ENCODE measurements at places on chromosomes 3 and 15.

DNA sequence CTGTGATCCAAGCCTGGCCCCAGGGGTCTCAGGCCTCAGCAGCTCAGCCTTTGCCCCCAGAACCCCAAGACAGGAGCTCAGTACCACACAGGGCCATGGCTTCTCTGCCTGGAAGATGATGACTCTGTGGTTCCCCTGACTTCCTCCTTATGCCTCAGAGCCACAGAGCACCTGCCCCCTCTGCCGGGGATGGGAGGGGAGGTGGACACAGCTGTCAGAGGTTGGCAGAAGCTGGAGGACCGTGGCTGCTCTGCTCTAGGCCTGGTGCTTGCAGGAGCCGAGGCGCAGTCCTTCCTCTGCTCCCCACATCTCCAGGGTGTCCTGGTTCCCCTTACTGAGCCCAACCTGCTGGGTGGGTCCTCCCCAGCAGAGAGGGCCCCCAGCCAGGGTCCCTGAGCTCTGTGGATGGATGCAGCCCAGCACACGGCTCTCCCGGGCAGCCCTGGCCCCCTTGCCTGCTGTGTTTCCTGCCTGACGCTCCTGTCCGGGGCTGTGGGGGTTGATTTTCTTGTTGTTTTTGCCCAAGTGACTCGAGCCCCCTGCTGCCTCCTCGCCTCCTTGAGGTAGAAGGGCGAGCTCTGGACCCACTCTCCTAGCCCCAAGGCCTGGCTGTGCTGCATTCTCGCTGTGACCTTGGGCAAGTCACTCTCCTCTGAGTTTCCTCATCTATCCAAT is 36.6 kb downstream of the PSTPIP1 start:
- DNase-seq, result no peak

GRCh38 chr3:123344175-123344906 is 104.5 kb downstream of the ADCY5 start:
- DNase-seq, result no peak

DNA sequence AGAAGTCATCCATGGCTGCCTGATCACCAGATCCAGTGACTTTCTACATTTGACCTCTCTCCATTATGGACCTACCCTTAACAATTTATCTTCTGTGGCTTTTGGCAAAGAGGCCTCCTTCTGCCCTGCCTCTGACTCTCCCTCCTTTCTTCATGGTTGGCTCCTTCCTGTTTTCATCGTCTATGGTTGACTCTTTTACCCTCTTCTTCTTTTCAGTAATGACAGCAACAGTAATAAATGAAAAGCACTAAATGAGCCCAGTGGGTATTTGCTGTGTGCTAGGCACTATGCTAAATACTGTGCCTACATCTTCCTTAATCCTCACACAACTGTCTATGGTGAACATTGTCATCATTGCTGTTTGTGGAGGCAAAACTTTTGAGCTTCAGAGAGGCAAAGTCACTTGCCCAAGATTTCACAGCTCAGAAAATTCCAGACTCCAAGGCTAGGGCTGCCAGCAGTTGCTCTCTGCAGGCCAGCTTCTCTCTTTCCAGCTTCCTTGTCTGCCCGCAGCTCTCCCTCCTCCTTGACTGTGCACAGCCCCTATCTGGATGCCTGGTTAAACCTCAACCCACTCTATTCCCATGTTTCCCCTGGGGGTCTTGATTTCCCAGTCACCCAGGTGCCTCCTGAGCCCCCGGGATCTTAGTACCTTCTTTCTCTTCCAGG is 24.6 kb downstream of the ITPR1 start:
- DNase-seq, result no peak

DNA sequence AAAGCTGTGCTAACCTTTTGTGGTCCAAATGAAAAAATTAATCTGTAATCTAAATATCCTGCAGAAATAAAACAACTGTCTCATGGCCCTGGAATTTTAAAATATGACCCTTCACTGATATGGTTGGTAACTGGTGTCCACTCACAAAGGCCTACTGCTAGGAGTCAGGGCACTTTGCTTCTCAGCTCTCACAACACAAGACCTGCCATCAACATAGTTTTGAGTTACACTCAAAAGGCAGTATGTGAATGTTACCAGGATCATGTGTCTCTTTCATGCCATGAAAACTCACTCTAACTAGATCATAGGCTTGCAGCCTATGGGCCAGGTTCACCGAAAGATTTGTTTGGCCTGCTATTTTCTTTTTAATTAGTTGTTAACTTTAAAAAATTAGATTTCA is 10.0 kb upstream of the MLF1 start:
- DNase-seq, result no peak

DNA sequence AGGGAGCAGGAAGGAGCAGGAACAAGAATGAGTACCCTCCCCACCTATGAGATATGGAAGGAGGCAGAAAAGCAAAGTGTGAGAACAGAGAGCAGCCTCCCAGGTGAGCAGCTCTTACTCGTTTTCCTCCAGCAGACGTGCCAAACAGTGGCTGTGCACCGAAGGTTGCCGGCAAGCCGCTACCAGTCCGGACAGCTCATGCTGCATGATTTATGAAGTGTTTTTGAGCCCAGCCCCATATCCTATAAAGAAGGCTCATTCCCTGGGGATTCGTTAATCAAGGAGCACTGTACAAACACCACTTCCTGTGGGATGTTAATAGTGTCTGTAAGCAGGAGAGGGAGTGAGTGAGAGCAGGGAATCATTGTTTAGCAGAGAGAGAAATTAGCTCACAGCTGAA is 118.3 kb upstream of the FOXB1 start:
- DNase-seq, result no peak

GRCh38 chr3:60553144-60553543 is 698.1 kb downstream of the FHIT start:
- no peak for DNase-seq

DNA sequence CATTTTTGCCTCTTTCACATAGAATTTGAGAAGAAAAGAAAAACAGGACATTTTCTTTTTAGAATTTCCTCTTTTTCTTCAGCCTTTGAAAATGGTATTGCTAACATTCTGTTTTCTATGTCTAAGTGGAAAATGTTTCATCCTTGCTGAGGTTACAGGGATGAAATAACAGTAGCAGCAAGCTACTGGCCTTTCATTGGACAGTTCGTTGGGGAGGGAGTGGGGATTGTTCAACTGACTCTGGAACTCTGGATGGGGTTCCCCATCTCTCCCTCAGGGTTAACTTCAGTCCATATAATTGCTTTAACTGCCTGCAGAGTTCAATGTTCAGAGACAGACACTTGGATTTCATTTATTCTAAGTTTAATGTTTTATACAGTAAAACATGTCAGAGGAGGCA is 346.0 kb downstream of the NLGN1 start:
- no peak for DNase-seq

DNA sequence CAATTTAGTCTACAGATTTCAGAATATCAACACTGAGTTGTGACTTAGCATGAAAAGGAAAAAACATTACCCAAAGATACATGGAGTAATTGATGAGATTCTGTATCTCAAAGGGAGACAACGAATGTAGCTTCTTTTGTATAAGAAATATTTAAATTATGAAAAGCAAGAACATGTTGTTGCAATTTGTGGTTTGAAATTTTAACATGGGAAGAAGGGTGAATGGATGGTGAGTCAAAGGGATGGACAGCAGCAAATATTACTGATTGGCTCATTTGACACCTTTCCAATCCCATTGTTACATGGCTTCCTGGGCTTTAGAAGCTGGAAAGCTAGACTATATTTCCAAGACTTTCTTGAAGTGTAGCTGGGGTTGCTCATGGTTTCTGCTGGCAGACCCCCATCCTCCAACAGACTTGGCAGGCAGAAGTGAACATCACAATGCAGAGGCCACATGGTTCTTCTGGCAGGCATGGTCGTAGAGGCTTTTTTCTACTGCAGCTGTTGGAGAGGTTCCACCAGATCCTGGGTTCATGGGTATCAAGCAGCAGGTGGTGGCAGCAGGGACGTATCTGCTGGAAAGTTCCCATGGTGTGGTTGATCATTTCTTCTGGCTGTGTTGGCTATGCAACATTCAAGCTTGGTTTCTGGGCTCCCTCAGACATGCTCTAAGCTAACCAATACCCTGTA is 47.2 kb upstream of the KPNA4 start:
- DNase-seq, result no peak

DNA sequence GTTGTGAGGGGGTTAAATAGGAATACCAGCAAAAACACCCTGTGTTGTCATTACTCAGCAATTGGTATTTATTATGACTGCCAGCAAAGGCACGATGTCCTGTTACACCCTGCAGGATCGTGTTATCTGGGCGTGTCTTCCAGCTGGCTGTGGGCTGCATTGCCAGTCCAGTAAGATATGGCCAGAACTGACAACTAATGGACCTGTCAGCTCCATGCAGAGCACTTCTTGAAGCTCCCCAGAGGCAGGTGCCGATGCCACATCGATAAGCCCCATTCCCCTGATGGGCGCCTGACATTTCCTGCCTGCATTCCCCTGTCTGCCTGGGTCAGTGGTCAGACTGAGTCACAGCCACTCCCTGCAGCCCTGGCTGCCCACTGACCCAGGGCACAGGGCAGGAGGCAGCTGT is 79.7 kb upstream of the RASGRF1 start:
- DNase-seq, result no peak

DNA sequence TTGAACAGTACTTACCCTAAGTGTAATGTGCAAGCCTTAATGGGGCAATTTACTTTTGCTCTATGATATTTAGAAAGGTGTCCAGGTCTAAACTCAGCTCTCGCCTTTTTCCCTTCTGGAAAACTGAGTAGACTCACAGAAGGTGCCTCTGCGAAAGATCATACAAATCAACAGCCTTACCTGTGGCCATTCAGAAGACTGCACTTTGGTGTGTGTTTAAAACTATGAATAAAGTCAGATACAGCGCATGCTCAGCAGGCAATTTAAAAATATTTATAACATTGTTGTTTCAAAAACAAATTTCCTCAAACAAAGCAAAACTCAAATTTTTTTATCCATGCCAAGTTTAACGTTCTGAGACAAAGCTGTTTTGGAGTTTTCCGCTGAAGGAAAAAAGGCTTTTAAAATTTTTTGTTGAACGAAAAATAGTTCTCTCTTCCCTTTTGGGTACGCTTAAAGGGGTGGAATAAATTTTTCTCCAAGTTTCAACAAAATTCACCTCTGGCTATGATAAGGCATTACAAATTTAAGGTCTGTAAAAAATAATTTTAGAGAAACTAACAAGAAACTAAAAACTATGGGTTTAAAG is 156.3 kb downstream of the TIGIT start:
- no peak for DNase-seq

DNA sequence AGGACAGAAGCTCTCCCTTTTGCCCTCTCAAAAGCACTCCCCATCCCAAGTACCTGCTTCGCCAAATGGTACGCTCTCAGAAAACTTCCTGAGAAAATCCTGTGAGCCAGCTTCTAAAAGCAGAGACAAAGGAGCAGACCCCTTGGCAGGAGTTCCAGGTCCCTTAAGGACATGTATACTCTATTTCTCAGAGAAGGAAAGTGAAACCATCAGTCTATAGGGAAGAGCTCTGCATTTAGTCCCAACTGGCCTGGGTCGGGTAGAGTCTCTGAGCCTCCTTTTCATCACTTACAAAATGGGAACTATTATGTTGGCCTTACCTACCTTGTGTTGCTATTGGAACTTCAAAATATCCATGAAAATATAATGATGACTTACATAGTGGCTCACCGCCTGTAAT is 19.7 kb downstream of the DAPK2 start:
- DNase-seq, result no peak

- DNase-seq, result no peak
These were observed 81.4 kb downstream of the C3orf38 start for GRCh38 chr3:88231207-88231606.

- DNase-seq, result no peak
These were observed 18.8 kb downstream of the SETD5 start for GRCh38 chr3:9416139-9416780.

DNA sequence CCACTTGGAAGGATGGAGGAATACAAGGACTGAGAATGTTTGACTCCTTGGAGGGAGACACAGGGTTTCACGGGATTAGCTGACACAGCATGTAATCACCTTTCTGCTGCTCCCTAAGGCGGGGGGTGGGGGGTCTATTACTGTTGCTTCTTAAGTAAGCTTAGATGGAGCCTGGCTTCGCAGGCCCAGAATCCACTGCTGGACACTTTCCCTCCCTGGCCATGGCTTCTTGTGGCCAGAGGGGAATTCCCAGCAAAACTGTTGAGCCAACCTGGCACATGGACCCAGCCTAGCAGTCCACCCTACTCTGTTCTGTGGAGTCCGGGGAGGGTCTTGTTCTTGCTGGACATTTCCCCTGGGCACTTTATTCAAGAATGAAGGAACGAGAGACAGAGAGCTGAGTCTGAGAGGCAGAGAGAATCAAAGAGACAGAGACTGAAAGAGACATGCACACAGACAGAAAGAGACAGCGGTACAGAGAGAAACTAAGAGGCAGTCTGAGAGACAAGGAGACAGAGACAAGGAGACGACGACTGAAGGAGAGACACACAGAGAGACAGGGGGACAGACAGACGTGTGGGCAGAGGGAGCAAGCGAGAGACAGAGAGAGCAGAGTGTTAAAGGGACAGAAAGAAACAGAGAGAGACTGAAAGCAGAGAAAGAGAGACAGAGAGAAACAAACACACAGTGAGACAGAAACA is 55.6 kb upstream of the DLG1 start:
- no peak for DNase-seq
